ENCODE measurements at places on chromosomes 13 and 19. TPM values are rescaled to one million over a fixed set of nuclear protein-coding genes. Genes with fewer than 3 reads are reported as not detected.

GRCh38 chr13:36998624-36999041 is 507 bp downstream of the ALG5 start:
- H3K27me3 ChIP-seq, result no peaks in the 10 kb centered on the region
- peak overlapping the region; percentile 100 for H3K27ac ChIP-seq
- H3K4me1 ChIP-seq, result peaks cover 35% of the 10 kb centered on the region

DNA sequence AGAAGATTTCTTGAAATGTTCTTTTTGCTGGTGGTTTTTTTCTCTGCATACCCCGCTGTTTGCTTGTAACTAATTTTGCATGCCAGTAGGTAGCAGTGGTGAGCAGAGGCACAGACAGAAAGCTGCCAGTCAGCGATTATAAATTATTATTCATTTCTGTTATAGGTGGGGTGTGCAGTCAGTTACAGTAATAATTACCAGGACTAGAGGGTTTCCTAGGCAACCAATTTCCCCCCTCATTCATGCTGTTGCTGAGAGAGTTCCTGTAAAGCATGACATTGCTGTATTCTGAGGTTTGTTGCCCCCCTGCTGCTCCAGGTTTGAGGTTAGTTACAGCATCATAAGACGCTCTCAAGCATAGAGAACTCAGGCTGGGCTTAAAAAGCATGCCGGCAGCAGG is 104.5 kb downstream of the URI1 start:
- no peaks in the 10 kb centered on the region for H3K27me3 ChIP-seq
- no peak for DNase-seq
- no peak overlapping the region for H3K4me3 ChIP-seq
- H3K27ac ChIP-seq, result no peak overlapping the region

DNA sequence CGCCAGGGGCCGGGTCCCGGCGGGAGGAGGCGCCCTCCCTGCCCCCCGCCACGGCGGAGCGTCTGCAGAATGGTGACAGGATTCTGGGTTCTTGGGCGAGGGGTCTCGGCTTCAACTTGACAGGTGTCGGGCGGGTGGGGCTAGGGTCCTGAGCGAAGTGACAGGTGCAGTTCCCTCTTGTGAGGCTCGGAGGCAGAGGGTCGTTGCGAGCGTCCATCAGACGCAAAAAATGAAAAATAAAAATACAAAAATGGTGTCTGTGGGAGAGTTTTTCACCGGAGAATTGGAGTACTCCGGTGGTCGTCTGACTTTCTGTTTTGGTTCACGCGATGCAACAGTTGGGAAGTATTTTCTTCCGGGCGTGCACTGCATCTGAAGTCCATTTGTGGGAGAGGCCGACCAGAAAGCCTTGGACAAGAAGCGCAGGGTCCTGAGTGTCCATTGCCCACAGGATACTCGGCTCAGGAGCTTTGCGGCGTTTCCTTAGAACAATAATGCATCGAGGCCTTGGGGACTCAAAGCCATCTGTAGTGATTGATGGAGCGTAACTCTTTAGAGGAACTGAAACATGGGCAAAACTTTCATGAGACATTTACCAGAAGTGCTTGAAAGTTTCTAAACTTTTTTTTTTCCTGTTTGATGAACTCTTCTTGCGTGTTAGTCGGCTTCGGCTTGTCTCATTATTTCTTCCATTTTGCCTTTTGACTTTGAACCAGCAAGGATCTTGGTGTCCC is 759 bp downstream of the RB1 start:
- peak overlapping the region; percentile 98 for H3K27ac ChIP-seq
- H3K4me1 ChIP-seq, result peaks cover 22% of the 10 kb centered on the region
- DNase-seq, result no peak
- H3K4me3 ChIP-seq, result peak overlapping the region; percentile 90
- H3K36me3 ChIP-seq, result peaks cover 2% of the 10 kb centered on the region

DNA sequence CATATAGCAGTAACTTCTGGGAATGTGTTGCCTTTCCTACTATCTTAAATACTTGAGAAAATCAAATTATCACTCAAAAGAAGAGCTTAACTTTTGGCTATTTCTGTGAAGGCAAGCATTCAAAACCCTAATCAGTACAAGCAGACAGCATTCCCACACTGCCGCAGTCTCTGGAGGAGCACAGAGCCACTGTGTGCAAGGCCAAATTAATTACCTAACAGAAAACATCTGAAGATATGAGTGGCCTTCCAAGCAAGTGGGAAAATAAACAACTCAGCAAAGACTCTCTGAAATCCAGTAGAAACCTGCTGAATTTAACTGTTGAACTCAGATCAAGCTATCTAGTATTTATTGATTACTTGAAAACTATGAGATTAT is 68.2 kb downstream of the COL4A1 start:
- no peak for DNase-seq
- peak overlapping the region; percentile 79 for H3K27ac ChIP-seq
- H3K4me1 ChIP-seq, result peaks cover 57% of the 10 kb centered on the region
- H3K36me3 ChIP-seq, result peaks cover 26% of the 10 kb centered on the region

- H3K4me1 ChIP-seq, result no peaks in the 10 kb centered on the region
- H3K4me3 ChIP-seq, result no peak overlapping the region
- peaks cover 7% of the 10 kb centered on the region for H3K27me3 ChIP-seq
- no peaks in the 10 kb centered on the region for H3K36me3 ChIP-seq
Measured at GRCh38 chr13:72561791-72562190, 165.6 kb downstream of the MZT1 start.

DNA sequence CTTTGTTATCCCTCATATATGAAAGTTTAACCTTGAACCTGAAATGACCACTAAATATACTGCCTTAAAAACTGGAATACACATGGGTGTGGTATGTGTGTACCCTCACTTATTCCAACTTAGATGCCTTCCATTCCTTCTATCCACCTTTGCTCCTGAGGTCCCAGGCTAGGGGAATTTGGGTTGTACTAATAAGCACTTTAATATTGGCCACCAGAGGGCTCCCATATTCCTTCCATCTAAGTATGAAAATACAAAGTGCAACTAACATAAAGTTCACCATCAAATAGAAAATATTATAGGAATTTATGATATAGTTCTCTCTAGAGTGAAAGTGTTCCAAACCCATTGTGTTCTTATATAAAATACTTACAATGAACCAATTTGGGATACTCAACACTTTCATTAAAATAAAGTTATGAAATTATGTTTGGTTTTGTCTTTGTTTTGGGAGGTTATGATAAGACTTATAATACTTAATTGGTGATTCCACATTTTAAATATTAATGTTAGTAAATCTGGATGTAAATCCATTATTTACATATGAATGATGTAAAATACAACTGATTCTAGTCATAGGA is 62.3 kb downstream of the ITGBL1 start:
- H3K27ac ChIP-seq, result peak overlapping the region; percentile 5
- H3K4me1 ChIP-seq, result peaks cover 79% of the 10 kb centered on the region
- no peak overlapping the region for H3K4me3 ChIP-seq
- no peaks in the 10 kb centered on the region for H3K27me3 ChIP-seq
- DNase-seq, result no peak
- peaks cover 12% of the 10 kb centered on the region for H3K36me3 ChIP-seq

GRCh38 chr19:2050349-2050990 is 574 bp downstream of the MKNK2 start:
- H3K4me3 ChIP-seq, result peak overlapping the region; percentile 79
- DNase-seq, result peak; percentile 92
- no peak overlapping the region for H3K27ac ChIP-seq
- no peaks in the 10 kb centered on the region for H3K27me3 ChIP-seq
- H3K36me3 ChIP-seq, result no peaks in the 10 kb centered on the region
- peaks cover 40% of the 10 kb centered on the region for H3K4me1 ChIP-seq

- H3K36me3 ChIP-seq, result peaks cover 2% of the 10 kb centered on the region
- H3K4me3 ChIP-seq, result peak overlapping the region; percentile 27
- DNase-seq, result no peak
- H3K27ac ChIP-seq, result peak overlapping the region; percentile 89
- H3K27me3 ChIP-seq, result no peaks in the 10 kb centered on the region
Measured at GRCh38 chr13:97328222-97328790, 105.7 kb upstream of the RAP2A start.

GRCh38 chr13:61052175-61052574 is 363.5 kb downstream of the PCDH20 start:
- no peaks in the 10 kb centered on the region for H3K4me1 ChIP-seq
- no peak overlapping the region for H3K27ac ChIP-seq
- no peaks in the 10 kb centered on the region for H3K36me3 ChIP-seq
- DNase-seq, result no peak

GRCh38 chr13:62119739-62120700 is 704.4 kb upstream of the PCDH20 start:
- H3K4me3 ChIP-seq, result no peak overlapping the region
- no peaks in the 10 kb centered on the region for H3K36me3 ChIP-seq
- peaks cover 3% of the 10 kb centered on the region for H3K4me1 ChIP-seq

- no peaks in the 10 kb centered on the region for H3K4me1 ChIP-seq
- no peak overlapping the region for H3K27ac ChIP-seq
- no peaks in the 10 kb centered on the region for H3K27me3 ChIP-seq
- peaks cover 2% of the 10 kb centered on the region for H3K36me3 ChIP-seq
Measured at GRCh38 chr19:27718234-27718633, 1494.7 kb downstream of the UQCRFS1 start.

GRCh38 chr13:110525328-110526319 is 35.9 kb downstream of the RAB20 start:
- no peak overlapping the region for H3K4me3 ChIP-seq
- H3K27me3 ChIP-seq, result no peaks in the 10 kb centered on the region
- no peaks in the 10 kb centered on the region for H3K36me3 ChIP-seq
- peak overlapping the region; percentile 27 for H3K27ac ChIP-seq
- H3K4me1 ChIP-seq, result peaks cover 90% of the 10 kb centered on the region

GRCh38 chr19:19610376-19611202 is 7.9 kb downstream of the PBX4 start:
- H3K27ac ChIP-seq, result no peak overlapping the region
- DNase-seq, result no peak
- peaks cover 19% of the 10 kb centered on the region for H3K4me1 ChIP-seq
- H3K27me3 ChIP-seq, result no peaks in the 10 kb centered on the region

GRCh38 chr13:77952737-77953136 is 34.1 kb upstream of the EDNRB start:
- H3K36me3 ChIP-seq, result no peaks in the 10 kb centered on the region
- H3K27ac ChIP-seq, result no peak overlapping the region
- no peaks in the 10 kb centered on the region for H3K4me1 ChIP-seq
- no peak overlapping the region for H3K4me3 ChIP-seq
- no peak for DNase-seq

DNA sequence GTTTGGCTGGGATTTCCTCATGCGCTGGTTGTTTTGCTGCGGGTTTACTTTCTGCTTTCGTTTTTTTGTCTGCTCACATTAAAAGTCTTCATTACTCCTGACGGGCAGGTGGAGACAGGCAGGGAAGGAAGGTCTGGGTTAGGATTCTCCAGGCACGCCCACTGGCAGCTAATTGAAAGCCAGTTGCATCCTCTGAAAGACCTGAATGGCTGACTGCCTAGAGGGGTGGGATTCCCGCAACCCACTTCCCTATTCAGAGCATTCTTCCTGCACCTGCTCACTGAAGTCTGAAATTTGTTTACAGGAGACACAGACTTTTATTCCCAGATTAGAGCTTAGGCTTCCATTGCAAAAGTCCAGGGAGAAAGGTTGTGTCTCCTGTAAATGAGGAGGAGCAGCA is 172.0 kb downstream of the UQCRFS1 start:
- H3K27me3 ChIP-seq, result peaks cover 19% of the 10 kb centered on the region
- no peaks in the 10 kb centered on the region for H3K4me1 ChIP-seq
- no peaks in the 10 kb centered on the region for H3K36me3 ChIP-seq

DNA sequence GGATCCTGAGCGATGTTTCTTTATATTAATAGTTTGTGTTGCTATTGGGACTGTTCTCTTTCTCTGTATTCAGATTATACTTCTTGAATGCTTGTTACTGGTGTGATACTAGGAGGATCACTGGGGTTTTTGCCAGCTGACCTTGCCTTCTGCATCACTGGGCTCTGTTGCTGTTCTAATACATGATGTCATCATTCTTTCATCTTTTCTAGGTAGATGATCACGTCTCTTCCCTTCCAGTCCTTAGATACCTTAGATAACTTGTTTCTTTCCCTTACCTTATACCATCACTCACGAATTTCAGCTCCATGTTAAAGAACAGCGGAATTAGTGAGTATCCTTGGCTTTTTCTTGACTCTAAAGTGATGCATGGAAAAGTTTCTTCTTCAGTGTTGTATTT is at the start of gene OR10H3:
OR10H3 (plus strand) TSS at position 264 of the 400 bp plus-strand sequence. CDS start 3,408 bp downstream, outside the sequence.
- H3K4me1 ChIP-seq, result no peaks in the 10 kb centered on the region
- H3K27ac ChIP-seq, result no peak within 1 kb of the TSS
- H3K4me3 ChIP-seq, result no peak within 1 kb of the TSS
- no peaks in the 10 kb centered on the region for H3K36me3 ChIP-seq
- H3K27me3 ChIP-seq, result peaks cover 2% of the 10 kb centered on the region
- no peak for DNase-seq

- H3K36me3 ChIP-seq, result no peaks in the 10 kb centered on the region
- H3K4me3 ChIP-seq, result no peak overlapping the region
- H3K27ac ChIP-seq, result no peak overlapping the region
- H3K4me1 ChIP-seq, result peaks cover 11% of the 10 kb centered on the region
- DNase-seq, result no peak
- no peaks in the 10 kb centered on the region for H3K27me3 ChIP-seq
Measured at GRCh38 chr13:30042891-30043630, 192.6 kb upstream of the UBL3 start.

DNA sequence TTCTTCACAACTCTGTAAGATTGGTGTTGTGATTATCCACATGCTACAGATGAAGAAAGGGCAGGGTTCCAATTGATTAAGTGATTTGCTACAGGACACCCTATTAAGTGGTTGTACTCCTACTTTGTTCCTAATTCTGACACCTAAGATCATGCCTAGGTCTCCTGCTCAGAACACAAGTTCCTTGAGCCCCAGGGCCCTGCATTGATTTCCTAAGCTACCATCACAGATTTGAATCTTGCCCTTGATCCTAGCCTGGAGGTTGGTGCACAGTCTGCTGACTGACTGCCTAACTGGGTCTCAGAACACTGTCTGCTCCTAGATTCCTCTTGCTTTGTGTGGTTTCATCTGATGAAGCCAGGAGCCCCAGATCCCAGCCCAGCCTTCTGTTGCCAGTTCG is 19.6 kb upstream of the WDFY2 start:
- peaks cover 2% of the 10 kb centered on the region for H3K27me3 ChIP-seq
- H3K36me3 ChIP-seq, result peaks cover 4% of the 10 kb centered on the region
- no peak overlapping the region for H3K27ac ChIP-seq
- H3K4me3 ChIP-seq, result no peak overlapping the region

DNA sequence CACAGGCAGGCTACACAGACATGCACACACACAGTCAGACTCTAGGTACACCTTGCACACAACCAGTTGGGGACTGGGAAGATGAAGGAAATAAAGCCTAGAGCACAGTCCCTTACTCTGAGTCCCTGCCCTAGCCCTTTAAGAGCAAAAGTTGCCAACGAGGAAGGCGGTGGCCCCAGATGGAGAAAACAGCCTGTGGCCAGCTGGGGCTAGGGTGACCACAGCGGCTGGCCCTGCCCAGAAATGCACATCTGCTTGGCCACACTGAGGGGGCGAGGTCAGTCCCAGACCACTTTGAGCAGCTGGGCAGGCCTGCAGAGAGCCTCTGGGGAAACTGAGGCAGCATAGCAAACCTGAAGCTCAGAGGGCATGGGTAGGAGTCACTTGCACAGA is 52.3 kb downstream of the PTPRS start:
- no peak overlapping the region for H3K27ac ChIP-seq
- H3K4me1 ChIP-seq, result peaks cover 16% of the 10 kb centered on the region
- H3K36me3 ChIP-seq, result peaks cover 7% of the 10 kb centered on the region
- DNase-seq, result no peak
- H3K4me3 ChIP-seq, result no peak overlapping the region

TNNI3 gene
- not detected for total RNA-seq

OR4F17 gene
- not detected for total RNA-seq

PGLYRP1 gene
- total RNA-seq, result not detected

SLC25A41 gene
- 0.20 TPM for total RNA-seq

MRPL4 gene
- 46.1 TPM for total RNA-seq

C19orf85 gene
- not detected for total RNA-seq

SYCN gene
- total RNA-seq, result not detected

ZNF177 gene
- 4.4 TPM for total RNA-seq

SPTBN4 gene
- total RNA-seq, result 2.3 TPM

PNMA8A gene
- total RNA-seq, result 10.1 TPM

PPM1N gene
- not detected for total RNA-seq

KLK3 gene
- total RNA-seq, result not detected

Measured in chondrocyte (in vitro differentiated cells).